ENCODE measurements at places on chromosomes 5 and 9.

GRCh38 chr9:135489188-135489906 is 9.8 kb downstream of the PPP1R26 start:
- no peak for DNase-seq

DNA sequence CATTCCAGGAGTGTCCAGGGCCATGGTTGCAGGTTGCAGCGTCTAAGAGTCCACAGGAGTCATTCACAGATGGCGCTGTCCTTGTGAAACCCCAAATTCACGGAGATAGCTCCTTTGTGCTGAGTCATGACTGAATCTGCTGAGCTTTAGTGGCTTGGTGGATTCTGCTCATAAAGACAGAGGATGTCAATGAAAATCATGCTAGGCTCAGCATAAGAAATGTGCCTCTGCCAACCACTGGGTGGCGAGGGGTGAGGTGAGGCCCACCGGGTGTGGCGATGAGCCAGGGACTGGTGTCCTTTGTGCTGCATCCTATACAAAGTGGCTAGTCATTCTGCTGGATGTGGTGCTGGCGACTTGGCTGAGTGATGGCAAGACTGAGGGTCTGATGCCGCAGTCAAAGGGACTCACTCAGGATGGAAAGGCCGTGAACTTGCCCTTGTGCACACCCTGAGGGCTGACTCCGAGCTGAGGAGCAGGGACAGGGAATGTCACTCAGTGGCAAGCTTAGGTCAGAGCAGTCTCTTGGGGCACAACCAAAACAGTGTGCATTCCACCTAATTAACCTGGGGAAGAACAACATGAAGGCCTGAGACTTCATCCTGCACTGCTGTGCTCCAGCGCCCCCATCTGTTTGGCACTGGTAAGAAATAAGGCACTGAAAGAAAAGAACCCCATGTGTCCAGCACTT is 71.5 kb downstream of the DAP start:
- peak; percentile 57 for DNase-seq

GRCh38 chr9:130500340-130501180 is 55.8 kb downstream of the ASS1 start:
- no peak for DNase-seq

DNA sequence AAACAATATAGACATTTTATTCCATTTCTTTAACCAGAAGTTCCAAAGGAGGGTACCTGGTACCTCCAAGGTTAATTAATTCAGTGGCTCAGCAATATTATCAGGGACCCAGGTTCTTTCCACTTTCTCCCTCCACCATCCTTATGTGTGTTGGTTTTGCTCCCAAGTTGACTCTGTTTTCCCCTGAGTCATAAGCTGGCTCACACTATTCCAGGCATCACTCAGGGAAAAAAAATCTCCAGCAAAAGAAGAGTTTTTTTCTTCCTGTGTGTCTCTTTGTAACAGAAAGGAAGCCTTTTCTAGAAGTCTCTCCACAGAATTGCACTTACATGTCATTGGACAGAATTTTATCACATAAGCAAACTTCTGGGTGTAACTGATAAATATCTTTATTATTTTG is 31.2 kb upstream of the GALNT10 start:
- DNase-seq, result no peak

DNA sequence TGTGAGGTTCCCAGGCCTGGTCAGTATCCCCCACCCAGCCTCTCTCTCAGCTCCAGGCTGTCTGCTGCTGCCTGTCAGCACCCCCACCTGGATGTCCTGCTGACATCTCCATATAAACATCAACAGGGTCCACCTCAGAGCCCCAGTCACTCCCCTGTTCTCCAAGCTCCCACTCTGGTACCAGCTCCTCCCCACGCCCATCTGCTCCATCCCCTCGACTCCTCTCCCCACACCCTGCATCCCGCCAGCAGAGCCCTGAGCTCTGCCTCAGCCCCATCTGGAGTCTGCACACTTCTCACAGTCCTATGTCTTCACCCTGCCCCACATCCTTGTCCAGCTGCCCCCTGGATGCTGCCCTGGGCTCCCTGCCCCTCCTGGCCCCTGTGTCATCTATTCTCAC is 67.7 kb upstream of the LRRTM2 start:
- no peak for DNase-seq

DNA sequence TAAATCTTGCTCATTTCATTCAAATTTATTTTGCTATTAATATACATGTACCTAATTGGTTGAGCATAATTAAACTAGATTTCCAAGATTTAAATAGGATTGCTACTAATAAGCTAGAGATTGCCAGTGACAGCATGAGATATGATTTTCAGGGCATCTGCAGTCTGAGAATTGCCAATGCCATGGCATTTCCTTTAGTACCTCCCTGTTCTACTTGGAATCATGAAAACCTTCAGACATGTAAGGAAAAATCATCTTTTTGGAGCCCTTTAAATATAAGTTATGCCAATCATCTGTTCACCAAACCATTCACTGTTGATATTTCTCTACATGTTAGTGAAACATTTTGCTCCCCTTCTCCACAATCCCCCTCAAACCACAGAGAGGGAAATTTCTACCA is 691.4 kb downstream of the DNAH5 start:
- DNase-seq, result no peak

DNA sequence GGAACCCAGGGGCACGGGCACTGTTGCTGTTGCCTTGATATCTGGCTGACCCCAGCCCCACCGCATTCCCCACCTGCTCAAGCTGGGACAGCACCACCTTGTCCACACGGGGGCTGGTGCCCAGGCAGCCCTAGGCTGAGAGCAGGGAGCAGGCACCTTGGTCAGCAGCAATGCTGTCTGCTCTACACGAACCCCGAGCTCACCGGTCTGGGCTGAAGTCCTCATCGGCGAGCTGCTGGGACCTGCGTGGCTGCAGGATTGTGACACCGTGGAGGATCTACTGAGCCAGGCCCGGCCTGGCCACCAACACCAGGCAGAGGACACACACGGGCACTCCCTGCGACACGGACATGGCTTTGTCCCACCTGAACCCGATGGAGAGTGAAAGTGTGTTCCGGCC is 78.1 kb downstream of the KCNT1 start:
- DNase-seq, result no peak

Measured in HL-60 (cell line).